ENCODE measurements at places on chromosomes 3 and 15. TPM values are rescaled to one million over a fixed set of nuclear protein-coding genes. Genes with fewer than 3 reads are reported as not detected.

The PLA2G4E gene
- total RNA-seq = not detected

The P2RY13 gene
- total RNA-seq = not detected

The CDC25A gene
- 72.9 TPM for total RNA-seq

The PP2D1 gene
- total RNA-seq = not detected

The LDHAL6B gene
- not detected for total RNA-seq

The DOCK3 gene
- not detected for total RNA-seq

The UNC13C gene
- total RNA-seq = not detected

The TAGLN3 gene
- not detected for total RNA-seq

Data from OCI-LY7 (cell line).